Thymus (tissue), 14 donors: ENCODE measurements at places on chromosomes 5 and 9. TPM values are rescaled to one million over a fixed set of nuclear protein-coding genes. Genes with fewer than 3 reads are reported as not detected.

DNA sequence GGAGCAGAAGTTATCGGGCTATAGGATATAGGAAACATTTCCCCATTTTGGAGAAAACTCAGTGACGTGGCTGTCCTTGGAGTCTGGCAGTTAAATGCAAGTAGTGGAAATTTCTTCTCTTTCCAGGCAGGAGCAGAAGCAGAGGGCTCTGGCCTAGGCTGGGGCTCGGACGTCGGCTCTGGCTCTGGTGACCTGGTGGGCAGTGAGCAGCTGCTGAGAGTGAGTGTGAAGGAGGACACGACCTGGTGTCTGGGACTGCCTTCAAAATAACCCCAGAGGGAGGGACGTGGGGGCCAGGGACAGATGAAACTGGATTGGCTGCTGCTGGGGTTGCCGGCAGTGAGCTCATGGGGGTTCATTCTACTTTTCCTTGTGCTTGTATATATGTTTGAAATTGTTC, 79.5 kb downstream of the COL15A1 start:
- no peaks in the 10 kb centered on the region for H3K36me3 ChIP-seq
- no peaks in the 10 kb centered on the region for H3K27me3 ChIP-seq
- no peak overlapping the region for H3K4me3 ChIP-seq
- H3K4me1 ChIP-seq, result peaks cover 4% of the 10 kb centered on the region

The THBS4 gene
- total RNA-seq, result 9.2 TPM

DNA sequence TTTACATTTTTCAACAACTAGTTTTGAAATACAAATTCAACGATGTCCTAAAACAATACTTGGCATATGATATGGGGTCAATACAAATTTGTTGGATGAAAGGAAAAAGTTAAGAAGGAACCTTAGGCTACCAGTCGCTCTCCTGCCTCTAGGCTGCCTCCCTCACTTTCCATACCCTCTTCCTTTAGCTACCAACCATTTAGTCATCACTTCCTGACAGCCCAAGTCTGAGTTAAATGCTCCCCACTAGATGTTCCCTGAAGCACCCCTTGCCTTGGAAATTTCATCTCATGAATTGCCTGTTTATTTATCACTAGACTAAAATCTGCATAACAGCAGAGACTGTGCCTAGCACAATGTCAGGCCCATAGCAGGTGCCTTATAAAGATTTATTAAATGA, 2.7 kb upstream of the LARS1 start:
- no peak overlapping the region for H3K27ac ChIP-seq
- H3K27me3 ChIP-seq, result peaks cover 2% of the 10 kb centered on the region
- no peak for DNase-seq
- H3K4me3 ChIP-seq, result no peak overlapping the region
- H3K4me1 ChIP-seq, result peaks cover 11% of the 10 kb centered on the region

GRCh38 chr9:131238402-131239021, 37.8 kb downstream of the FAM78A start:
- H3K27ac ChIP-seq, result peak overlapping the region; percentile 95
- peak overlapping the region; percentile 32 for H3K4me3 ChIP-seq
- H3K27me3 ChIP-seq, result no peaks in the 10 kb centered on the region
- H3K4me1 ChIP-seq, result peaks cover 61% of the 10 kb centered on the region
- DNase-seq, result peak; percentile 66

The HABP4 gene
- total RNA-seq, result 3.4 TPM

- DNase-seq, result no peak
- H3K4me1 ChIP-seq, result peaks cover 9% of the 10 kb centered on the region
- H3K27me3 ChIP-seq, result no peaks in the 10 kb centered on the region
- H3K36me3 ChIP-seq, result no peaks in the 10 kb centered on the region
These were observed 13.1 kb upstream of the SLC12A7 start for GRCh38 chr5:1125030-1125357.

The SNX2 gene
- 50.2 TPM for total RNA-seq

- no peak overlapping the region for H3K4me3 ChIP-seq
- no peaks in the 10 kb centered on the region for H3K36me3 ChIP-seq
- H3K4me1 ChIP-seq, result no peaks in the 10 kb centered on the region
- H3K27me3 ChIP-seq, result no peaks in the 10 kb centered on the region
- H3K27ac ChIP-seq, result no peak overlapping the region
These were observed 28.4 kb downstream of the ERP44 start for GRCh38 chr9:100070104-100071041.

DNA sequence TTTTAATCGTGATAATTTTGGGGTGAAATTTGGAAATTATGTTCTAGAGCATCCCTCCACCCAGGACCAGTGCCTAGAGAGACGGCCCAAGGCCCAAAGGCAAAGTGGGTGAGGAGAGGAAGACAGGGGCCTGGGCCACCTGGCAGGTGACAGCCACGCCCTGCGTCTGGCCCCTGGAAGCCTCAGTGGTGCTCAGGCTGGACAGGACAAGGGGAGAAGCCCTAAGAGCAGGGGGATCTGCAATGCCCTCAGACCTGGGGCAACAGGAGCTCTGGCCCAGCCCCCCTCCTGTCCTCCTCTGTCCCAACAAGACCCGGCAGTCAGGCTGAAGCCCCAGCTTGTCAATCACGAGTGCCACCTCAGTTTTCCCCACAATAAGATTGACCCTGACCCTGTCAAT, 134.8 kb downstream of the ADAMTS2 start:
- H3K27me3 ChIP-seq, result no peaks in the 10 kb centered on the region
- H3K36me3 ChIP-seq, result no peaks in the 10 kb centered on the region
- H3K27ac ChIP-seq, result no peak overlapping the region
- H3K4me3 ChIP-seq, result no peak overlapping the region
- no peaks in the 10 kb centered on the region for H3K4me1 ChIP-seq
